Bronchus fibroblast of lung (primary cell): ENCODE measurements at places on chromosomes 6 and 20. TPM values are rescaled to one million over a fixed set of nuclear protein-coding genes. Genes with fewer than 3 reads are reported as not detected.

EPHA7 gene
- total RNA-seq = 0.15 and 0.34 TPM in 2 replicates

NRN1 gene
- not detected in 2 replicates for total RNA-seq

FRMD1 gene
- not detected in 2 replicates for total RNA-seq

C6orf52 gene
- 0.84 and 0.89 TPM in 2 replicates for total RNA-seq

PPP1R3G gene
- 0.50 and 0.59 TPM in 2 replicates for total RNA-seq

MYH7B gene
- total RNA-seq = under 0.01 and 0.15 TPM in 2 replicates

DLGAP4 gene
- 18.8 and 19.5 TPM in 2 replicates for total RNA-seq

HDGFL1 gene
- not detected in 2 replicates for total RNA-seq

DLK2 gene
- total RNA-seq = 1.0 and 1.5 TPM in 2 replicates

PPIL6 gene
- 1.5 and 2.4 TPM in 2 replicates for total RNA-seq

TSHZ2 gene
- total RNA-seq = under 0.01 and 0.17 TPM in 2 replicates

CGA gene
- not detected in 2 replicates for total RNA-seq

TASP1 gene
- 3.5 and 3.6 TPM in 2 replicates for total RNA-seq

R3HDML gene
- not detected in 2 replicates for total RNA-seq

LY6G6C gene
- not detected in 2 replicates for total RNA-seq

FABP7 gene
- not detected in 2 replicates for total RNA-seq

PET117 gene
- 9.1 and 11.1 TPM in 2 replicates for total RNA-seq

COX7A2 gene
- total RNA-seq = 928 and 981 TPM in 2 replicates
